ENCODE measurements at places on chromosomes 11 and 22. TPM values are rescaled to one million over a fixed set of nuclear protein-coding genes. Genes with fewer than 3 reads are reported as not detected.

The POU2AF3 gene
- 0.45 TPM for total RNA-seq

The CECR2 gene
- not detected for total RNA-seq

The TXN2 gene
- total RNA-seq: 74.6 TPM

DNA sequence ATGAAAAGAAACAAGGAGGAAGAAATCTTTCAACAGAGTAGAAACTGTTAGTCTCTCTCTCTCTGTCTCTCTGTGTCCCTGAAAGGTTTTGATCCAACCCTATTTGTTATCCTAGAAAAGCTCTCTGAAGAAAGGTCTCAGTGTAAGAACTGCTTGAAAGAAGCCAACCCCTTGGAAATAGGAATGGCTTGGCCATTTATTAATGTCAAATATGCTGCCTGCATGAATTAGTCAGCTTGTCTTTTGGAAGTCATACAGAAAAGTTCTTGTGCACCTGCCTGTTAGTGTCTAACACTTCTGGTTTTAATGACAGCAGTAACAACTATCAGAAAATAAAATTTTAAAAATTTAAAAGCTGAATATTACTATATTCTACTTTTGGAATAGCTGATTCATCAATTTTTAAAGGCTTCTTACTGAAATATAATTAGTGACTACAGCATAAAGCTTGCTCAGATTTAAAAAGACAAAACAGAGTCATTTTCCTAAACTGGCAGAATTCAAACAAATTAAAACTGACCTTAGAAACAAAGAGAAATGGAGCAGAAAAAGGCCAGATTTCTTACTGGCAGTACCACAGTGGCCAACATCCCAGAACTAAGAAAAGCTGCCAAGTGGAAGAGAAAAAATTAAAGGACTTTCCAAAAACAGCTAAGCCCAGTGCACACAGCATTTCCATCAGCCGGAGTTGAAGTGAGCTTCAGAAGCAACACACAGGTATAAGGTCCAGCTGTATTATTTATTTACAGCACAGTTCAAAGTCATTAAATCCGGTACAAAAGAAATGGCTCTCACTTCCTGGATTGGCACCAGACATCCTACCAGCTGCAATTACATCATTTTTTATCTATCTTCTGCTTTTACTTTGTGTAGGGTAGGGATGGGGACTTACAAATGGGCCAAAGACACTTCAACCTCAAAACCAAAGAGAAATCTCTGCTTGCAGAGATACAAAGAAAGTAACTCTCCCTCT is 76.3 kb downstream of the PRCP start:
- DNase-seq: peak; percentile 37

GRCh38 chr22:45516923-45517675 is 14.4 kb downstream of the FBLN1 start:
- DNase-seq: peak; percentile 72

- DNase-seq: no peak
Measured at GRCh38 chr11:47480762-47481161, 31.8 kb upstream of the RAPSN start.

DNA sequence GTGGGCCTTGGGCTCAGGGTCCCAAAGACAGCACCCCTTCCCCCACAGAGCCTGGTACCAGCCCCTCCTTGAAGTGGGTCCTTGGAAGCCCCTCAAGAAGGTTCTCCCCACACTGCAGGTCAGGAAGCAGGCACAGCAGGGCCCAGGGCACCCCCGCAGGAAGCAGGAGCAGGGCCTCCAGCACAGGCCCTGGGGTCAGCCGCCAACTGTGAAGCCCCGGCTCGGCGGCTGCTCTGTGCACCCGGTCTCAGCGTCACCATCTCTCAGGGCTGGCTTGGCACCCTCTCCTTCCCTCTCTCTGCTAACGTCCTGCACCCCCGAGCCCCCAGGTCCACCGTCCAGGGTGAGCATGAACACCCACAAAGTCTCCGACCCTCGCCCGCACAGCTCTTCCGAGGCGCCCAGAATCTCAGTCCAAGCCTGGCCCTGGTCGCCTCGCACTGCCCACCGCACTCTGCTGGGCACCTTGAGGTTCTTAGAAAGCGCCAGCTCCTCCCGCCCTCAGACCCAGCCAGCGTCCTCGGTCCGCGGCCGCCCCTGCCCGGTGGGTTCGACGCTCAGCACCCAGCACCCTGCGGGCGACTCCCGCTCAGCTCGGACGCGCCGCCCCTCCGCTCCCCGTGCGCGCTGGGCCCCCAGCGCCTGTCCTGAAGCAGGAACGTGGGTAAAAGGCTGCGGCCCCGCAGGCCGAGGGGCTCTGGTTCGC is 1.4 kb upstream of the SIGIRR start:
- no peak for DNase-seq

DNA sequence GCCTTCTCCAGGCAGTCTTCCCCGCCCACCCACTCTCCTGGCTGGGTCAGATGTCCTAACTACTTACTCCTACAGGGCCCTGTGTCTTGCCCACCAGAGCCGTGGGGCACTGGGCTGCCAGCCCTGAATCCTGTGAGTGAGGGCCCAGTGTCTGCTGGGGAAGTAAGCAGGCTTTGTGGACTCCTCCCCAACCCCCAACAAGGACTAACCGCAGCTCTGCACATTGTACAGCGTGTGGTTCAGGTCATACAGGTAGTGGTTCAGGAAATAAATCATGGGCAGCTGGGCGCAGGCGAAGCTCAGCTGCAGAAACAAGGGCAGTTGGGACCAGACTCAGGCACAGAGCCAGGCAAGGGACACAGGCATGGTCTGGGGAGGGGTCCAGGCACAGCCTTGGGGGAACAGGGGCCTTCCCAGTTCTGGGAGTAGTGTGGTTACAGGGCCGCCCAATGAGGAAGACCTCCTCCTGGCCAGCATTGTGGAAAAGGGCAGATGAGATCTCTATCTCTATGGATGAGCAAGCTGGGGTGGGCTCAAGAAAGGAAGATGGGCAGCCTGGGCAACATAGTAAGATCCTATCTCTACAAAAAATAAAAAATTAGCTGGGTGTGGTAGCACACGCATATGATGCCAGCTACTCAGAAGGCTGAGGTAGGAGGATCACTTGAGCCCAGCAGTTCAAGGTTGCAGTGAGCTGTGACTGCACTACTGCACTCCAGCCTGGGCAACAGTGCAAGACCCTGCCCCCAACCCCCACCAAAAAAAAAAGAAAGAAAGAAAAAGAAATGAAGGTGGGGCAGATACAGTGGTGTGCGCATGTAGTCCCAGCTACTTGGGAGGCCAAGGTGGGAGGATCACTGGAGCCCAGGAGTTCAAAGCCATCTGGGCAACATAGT is 5.5 kb downstream of the UNC93B1 start:
- no peak for DNase-seq

Measured in fibroblast of the aortic adventitia (primary cell).